Anterior cingulate cortex (tissue), 58 donors: ENCODE measurements at places on chromosomes 2 and 18.
A peak's percentile ranks its signal among the peaks of the same experiment; 100 is the strongest.

DNA sequence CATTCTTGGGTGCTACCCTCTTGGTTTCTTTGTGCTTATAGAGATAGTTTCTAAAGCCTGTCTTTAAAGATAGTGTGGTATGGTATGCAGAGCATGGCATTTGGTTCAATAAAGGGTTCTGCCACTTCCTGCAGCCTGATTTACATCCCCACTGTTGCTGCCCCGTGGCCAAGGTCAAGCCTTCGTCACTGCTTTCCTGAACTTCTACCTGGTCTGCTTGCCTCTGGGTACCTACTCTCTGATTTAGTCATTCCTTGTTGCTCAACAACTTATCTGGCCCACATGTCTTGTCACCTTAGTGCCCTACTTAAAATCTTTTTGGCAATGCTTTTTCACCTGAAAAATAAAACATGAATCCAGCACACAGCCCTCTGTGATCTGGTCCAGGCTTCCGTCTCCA is 352.9 kb downstream of the LPIN1 start:
- DNase-seq, result no peak

DNA sequence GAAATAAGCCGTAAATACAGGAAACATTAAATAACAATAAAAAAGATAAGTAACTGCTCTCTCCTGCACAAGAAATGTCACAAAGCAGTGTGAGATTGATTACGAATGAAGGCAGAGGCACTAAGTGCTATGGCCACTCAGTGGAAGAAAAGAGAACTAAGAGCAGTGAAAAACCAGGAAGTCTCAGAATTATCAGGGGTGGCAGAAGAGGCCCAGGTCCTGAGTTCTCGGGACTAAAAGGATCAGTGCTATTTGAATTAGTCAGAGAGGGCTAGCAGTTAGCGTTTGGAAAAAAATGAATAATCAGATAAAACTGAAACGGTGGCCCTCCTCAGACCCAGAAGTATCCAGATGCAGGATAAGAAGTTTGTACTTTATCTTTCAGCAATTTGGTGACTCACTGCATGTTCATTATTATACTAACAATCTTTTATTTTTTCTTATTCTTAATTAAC is 367.1 kb downstream of the ZEB2 start:
- DNase-seq, result no peak

DNA sequence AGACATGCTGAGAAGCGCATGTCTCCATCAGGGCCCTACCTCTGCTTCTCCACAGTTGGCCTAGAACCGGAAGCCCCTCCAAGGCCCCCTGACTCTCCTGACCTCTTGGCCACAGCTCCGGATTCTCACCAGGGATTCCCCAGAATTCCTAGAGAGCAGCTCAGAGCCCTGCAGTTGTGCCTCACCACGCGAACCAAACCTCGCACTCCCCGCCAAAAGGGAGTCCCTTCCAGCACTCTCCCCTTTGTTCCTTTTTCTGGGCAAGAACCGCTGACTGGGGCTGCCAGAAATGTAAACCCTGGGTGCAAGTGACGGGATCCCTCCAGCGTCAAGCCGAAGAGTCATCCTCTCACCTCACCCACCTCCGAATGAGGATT is 36.7 kb downstream of the AFF3 start:
- no peak for DNase-seq

- no peak for DNase-seq
These were observed 650 bp upstream of the AFG3L2 start for GRCh38 chr18:12377556-12378197.

GRCh38 chr2:218860950-218861381 is 1.4 kb downstream of the WNT6 start:
- DNase-seq, result no peak

- peak; percentile 26 for DNase-seq
These were observed 112.0 kb upstream of the NDUFV2 start for GRCh38 chr18:8990276-8991031.

DNA sequence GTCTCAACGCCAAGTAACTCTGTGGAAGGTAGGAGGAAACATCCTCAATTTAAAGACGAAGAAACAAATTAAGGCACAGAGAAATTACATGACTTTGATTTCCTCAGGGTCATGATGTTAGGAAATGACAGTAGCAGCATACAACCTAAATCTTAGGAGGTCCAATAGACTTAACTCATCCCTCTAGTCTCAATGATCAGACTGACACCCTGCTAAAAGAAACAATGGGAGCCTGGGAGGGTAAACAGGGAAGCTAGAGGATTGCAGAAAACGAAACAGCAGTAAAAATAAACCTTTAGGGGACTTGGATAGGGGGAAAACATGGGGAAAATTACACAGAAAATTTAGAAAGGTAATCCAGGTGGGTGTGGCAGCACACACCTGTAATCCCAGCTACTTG is 56.0 kb downstream of the ROCK2 start:
- DNase-seq, result no peak

DNA sequence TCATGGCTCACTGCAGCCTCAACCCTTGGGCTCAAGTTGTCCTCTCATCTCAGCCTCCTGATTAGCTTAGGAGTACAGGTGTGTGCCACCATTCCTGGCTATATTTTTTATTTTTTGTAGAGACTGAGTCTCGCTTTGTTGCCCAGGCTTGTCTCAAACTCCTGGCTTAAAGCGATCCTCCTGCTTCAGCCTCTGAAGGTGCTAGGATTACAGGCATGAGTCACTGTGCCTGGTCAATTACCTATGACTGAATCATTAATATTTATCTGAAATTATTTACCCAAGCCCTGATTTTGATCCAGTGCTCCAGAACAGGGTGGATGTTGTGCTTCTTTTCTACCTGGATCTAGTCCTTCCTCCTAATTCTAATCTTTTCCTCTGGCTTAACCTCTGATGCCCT is 87.8 kb downstream of the MAP2 start:
- no peak for DNase-seq

- DNase-seq, result no peak
These were observed 41.3 kb downstream of the REV1 start for GRCh38 chr2:99448556-99448955.
